ENCODE measurements at places on chromosomes 6 and 20.
A peak's percentile ranks its signal among the peaks of the same experiment; 100 is the strongest.

GRCh38 chr6:79797163-79797764, 150.1 kb downstream of the ELOVL4 start:
- no peak for DNase-seq

GRCh38 chr20:63698739-63699465, 2.5 kb downstream of the TNFRSF6B start:
- peak; percentile 83 for DNase-seq

DNA sequence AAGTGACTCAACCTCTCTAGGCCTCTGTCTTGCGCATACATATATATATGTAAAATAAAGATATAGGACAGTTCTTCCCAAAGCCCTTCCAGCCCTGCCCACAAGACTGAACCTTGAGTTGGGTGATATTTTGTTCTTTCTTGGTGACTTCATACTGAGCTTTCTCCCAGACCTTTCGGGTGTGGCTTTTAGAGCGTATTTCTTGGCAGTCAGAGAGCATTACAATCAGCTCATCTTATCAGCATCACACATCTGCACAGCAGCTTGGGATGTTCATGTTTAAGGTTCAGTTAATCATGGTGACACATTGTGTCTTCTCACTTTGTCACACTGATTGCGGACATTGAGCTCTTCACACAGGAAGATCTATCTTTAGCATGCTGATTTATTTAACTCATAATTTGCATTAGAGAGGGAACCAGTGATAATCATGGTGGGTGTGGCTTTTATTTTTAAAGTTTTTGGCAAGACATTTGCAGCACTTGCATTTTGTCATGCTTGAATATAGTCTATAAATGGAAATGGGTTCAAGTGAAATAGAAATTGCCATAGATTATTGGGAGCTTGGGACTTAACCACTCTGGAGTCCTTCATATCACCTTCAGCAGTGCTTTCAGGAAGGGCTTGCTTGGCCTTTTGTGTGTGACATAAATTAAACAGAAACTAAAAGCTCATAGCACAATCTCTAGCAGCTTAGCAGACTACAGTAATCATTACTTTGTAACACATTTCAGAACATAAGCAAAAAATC, 8.3 kb downstream of the KIF3B start:
- no peak for DNase-seq

GRCh38 chr20:1946762-1947534, 46.9 kb downstream of the PDYN start:
- DNase-seq, result peak; percentile 76

DNA sequence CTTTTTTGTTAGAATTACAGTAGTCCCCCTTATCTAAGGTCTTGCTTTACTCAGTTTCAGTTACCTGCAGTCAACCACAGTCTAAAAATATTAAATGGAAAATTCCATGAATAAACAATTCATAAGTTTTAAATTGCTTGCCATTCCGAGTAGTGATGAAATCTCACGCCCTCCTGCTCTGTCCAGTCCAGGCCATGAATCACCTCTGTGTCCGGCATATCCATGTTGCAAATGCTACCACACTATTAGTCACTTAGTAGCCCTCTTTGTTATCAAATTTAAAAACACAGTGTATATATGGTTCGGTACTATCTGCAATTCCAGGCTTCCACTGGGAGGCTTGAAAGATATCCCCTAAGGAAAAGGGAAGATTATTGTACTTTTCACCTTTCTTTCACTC, 164.6 kb upstream of the FAM83B start:
- DNase-seq, result no peak

- no peak for DNase-seq
These were observed 347.8 kb upstream of the HS3ST5 start for GRCh38 chr6:114690625-114691024.

GRCh38 chr20:3045042-3045815, 623 bp upstream of the MRPS26 start:
- peak; percentile 90 for DNase-seq

DNA sequence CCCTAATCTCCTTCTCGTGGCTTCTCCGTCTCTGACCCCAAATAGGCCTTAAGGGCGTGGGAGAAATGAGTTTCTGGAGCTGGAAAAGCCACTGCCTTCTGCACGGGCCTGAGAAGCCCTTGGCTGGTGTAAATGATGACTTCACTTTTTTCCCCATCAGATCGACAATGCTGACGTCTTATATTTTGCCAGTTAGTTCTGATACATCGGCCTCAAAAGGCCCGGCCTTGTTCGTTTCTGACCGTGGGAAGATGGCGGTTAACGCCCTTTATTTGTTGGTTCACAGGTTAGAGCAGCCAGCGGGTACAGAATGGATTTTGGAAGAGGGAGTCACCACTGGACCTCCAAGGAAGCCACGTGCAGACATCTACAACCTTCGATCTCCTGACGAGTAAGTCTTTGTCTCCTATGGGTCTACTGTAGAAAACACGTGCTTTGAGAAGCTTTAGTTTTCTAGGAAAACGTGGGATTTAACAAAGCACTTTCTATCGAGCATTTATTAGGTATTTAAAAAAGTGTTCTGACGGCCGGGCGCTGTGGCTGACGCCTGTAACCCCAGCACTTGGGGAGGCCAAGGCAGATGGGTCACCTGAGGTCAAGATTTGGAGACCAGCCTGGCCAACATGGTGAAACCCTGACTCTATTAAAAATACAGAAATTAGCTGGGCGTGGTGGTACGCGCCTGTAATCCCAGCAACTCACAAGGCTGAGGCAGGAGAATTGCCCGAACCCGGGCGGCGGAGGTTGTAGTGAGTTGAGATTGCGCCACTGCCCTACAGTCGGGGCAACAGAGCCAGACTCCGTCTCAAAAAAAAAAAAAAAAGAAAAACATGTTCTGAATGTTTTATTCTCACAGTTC, 1.2 kb upstream of the ZNFX1 start:
- no peak for DNase-seq

- DNase-seq, result no peak
These were observed 12.6 kb downstream of the PCMTD2 start for GRCh38 chr20:64268174-64268573.

DNA sequence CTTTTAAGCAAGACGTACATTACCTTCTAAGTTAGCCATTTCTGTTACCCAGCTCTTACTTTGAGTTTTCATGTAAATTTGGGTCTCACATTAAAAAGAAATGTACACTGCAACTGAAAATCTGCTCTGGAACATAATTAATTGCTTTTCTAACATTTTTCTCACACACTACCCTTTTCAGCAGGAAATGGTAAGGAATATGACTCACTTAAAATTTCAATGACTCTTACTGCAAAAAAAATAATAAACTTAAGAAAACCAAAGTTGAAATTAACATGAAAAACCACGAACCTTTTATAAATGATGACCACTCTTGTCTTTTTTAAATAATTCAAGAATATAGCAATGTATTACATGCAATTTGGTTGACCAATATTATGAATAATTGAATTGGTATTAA, 1.3 kb downstream of the CGA start:
- no peak for DNase-seq

DNA sequence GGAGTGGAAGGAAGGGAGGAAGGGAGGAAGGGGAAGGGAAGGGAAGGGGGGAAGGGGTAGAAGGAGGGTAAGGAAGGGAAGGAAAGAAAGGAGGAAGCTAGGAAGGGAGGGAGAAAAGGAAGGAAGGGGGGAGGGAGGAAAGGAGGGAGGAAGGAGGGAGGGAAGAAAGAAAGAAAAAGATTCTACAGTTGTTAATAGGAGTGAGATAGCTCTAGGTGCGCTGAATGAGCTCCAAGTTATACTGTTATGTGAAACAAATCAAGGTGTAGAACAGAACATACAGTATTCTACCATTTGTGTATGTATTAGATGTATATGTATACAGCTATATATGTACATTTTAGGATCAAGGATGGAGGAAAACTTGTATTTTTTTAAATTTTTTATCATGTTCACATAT, 167.7 kb downstream of the HACE1 start:
- no peak for DNase-seq

- DNase-seq, result no peak
These were observed 51.0 kb upstream of the ZFP64 start for GRCh38 chr20:52242237-52243230.

- no peak for DNase-seq
These were observed 19.3 kb downstream of the TOP1 start for GRCh38 chr20:41047975-41048305.

Data from sigmoid colon (tissue), 7 donors.